Nucleus accumbens (tissue), 56 donors: ENCODE measurements at places on chromosomes 13 and 19.
A peak's percentile ranks its signal among the peaks of the same experiment; 100 is the strongest.

GRCh38 chr19:45125975-45126493 is 33.1 kb downstream of the PPP1R37 start:
- DNase-seq, result no peak

DNA sequence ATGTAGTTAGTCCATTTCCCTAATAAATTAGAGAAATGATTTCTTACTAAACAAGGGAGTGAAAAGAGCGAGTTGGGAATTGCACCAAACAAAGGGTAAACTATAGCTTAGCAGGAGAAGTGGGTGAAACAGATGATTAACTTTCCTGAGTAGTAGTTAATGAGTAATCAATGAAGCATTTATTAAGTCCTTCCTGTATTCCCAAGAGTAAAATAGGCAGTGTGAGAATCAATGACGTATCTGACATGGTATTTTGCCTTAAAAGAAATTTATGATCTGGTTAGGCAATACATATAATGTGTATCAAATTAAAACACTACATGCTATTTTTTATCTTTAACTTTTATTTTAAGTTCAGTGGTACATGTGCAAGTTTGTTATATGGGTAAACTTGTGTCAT is 142.8 kb downstream of the KLF5 start:
- no peak for DNase-seq

DNA sequence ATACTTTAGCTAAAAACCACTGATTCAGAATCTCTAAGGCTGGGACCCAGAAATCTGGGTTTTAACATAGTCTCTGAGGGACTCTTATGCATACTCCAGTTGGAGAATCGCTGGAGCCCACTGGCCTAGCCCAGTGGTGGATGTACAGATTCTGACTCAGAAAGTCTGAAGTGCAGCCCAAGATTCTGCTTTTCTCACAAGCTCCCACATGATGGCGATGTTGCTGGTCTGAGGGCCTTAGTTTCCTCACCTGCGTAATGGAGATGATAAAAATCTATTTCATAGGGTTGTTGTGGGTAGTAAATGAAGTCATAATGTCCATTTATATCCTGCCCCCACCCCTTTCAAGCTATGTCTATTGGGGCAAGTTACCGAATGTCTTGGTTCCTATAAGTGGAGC is 7.7 kb upstream of the CDADC1 start:
- no peak for DNase-seq

DNA sequence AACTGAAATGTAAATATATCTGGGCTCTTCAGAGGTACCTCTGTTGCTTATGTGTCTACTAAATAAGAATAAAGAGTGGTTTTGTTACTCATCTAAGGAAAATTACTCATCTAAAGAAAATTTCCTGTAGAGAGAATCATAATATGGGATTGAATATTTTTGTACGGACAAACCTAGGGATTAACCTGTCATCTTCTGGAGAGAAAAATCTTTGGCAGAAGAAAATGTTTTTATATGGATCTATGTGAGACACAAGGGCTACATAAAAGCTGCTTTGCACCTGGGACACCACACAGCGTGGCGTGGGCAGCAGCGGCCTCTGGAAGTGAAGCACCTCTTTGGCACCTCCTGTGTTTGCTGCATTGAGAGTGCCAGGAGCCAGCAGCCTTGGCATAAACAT is 242.9 kb upstream of the DACH1 start:
- no peak for DNase-seq

DNA sequence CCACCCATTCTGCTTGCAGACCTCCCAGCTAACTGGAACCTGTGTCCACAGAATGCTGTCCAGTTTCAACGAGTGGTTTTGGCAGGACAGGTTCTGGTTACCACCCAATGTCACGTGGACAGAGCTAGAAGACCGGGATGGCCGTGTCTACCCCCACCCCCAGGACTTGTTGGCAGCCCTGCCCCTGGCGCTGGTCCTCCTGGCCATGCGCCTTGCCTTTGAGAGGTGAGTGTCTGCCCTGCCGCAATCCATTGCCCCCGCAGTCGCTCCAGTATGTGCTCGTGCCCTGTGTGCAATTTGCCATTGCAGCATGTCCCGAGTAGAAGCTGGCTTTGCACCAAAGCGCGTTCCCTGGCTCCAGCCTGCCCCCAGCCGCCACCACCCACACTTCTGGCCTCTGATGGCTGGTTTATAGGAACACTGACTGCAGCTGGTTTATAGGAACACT is 41.9 kb downstream of the CERS4 start:
- peak; percentile 73 for DNase-seq

GRCh38 chr19:54433697-54434096 is 15.3 kb upstream of the LENG8 start:
- no peak for DNase-seq

DNA sequence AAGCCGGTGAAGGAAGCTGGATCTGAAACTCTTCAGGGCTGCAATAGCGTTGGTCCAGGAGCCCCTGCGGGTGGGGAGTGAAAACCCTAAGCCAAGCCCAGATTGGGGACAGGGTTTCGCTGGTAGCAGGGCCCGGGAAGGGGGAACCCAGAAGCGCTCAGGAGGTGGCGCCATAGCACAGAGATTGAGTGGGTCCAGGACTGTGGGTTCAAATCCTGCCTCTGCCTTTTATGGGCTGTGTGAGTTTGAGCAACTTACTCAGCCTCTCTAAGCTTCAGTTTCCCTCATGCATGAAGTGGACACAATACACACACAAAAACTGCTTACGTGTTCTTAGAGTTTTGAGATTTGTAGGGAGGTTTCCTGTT is 8.3 kb upstream of the SYCN start:
- no peak for DNase-seq

DNA sequence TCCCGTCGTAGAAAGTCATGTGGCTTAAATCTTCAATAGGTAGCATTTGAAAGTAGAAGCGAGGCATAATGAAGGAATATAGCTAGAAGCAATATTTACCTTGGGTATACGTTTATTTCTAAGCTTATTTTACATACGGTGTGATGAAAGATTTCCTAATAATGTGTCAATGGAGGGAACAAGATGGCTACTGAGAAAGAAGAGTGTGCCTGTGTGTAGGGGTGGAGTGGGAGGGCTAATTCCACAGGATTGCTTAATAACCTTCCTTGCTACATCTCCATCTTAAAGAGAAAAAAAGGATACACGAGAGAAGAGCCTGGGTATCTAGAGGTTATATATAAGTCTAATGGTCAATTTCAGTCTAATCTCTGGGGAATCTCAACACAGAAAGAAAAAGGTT is 2.0 kb downstream of the SPART start:
- no peak for DNase-seq

DNA sequence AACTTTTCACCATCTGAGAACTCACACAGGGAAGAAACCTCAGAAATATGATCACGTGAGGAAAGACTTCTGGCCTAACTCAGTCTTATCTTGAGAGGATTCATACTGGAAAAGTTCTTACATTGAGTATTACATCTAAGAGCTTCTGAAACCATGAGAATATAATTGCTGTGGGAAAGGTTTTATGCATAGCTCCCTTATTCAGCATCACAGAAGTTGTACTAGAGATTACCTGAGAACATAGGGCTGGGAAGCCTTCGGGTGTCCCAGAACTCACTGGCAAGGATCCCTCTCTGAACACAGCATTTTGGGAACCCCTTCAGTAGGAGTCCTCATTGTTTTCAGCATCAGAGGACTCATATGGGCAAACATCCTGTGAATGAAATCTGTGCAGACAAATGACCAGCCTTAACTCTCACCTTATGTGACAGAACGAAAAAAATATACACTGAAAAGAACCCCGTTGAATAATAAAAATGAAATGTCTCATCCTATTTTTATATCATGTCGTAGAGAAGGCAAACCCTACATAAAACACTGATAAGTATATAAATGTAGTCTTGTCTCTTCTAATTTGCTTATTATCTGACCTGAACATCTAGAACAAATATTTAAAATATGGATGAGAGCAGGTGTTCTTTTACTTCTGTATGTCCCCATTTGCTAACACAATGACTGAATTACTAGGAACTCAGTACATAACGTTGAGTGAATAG is 14.2 kb downstream of the ZNF274 start:
- no peak for DNase-seq

- DNase-seq, result no peak
These were observed 413.9 kb downstream of the KLF12 start for GRCh38 chr13:73720216-73720840.

DNA sequence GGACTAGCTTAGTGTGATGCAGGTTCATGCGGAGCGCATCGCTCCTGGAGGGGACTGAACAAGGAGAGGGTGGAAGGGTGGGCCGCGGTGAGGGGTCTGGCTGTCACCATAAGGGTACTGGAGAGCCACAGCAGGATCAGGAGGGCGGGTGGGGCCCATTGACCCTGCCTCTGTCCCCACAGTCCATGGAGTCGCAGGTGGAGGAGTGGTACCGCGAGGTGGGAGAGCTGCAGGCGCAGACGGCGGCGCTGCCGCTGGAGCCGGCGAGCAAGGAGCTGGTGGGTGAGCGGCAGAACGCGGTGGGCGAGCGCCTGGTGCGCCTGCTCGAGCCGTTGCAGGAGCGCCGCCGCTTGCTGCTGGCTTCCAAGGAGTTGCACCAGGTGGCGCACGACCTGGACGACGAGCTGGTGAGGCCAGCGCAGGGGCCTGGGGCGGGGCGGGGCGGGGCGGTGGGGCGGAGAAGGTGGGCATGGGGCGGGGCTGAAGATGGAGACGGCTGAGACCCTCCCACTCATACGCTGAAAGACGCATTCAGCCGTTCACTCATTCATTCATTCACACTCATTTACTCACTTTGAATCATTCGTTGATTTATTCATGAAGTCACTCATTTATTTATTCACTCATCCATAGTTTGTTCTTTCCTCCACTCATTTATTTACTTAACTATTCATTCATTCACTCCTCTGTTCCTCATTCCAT is 27.5 kb upstream of the SHKBP1 start:
- peak; percentile 69 for DNase-seq

- DNase-seq, result no peak
These were observed 71.2 kb downstream of the MYO16 start for GRCh38 chr13:108700422-108701170.

GRCh38 chr13:103618151-103618550 is 551.9 kb upstream of the SLC10A2 start:
- no peak for DNase-seq

DNA sequence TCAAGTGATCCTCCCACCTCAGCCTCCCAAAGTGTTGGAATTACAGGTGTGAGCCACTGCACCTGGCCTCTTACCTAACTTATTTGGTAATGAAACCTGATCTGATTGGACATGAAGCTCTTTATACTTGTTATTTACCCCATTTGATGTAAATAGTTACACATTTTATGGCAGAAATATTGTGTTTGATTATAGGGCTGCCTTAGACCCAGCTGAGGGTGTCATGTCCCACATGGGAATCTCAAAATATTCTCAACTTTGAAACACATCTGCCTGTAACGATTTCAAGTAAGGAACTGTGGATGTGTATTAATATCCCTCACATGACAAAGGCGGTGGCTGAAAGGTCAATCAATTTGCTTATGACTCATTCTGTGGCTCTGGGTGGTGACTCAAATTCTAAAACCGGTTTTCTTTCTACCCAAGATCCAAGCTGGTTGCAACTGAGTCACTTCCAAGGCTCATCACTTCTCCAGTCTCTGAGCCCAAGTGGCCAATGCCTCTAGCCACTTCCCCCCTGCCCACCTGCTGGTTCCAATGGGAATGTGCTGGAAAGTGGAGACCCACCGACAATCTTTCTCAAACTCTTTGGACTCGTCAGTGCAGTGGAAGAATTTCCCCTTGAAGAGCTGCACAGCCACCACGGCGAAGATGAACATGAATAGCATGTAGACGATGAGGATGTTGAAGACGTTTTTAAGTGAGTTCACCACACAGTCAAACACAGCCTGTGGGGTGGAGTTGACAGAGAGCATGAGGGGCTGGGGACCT is 110.9 kb downstream of the IER2 start:
- DNase-seq, result no peak

DNA sequence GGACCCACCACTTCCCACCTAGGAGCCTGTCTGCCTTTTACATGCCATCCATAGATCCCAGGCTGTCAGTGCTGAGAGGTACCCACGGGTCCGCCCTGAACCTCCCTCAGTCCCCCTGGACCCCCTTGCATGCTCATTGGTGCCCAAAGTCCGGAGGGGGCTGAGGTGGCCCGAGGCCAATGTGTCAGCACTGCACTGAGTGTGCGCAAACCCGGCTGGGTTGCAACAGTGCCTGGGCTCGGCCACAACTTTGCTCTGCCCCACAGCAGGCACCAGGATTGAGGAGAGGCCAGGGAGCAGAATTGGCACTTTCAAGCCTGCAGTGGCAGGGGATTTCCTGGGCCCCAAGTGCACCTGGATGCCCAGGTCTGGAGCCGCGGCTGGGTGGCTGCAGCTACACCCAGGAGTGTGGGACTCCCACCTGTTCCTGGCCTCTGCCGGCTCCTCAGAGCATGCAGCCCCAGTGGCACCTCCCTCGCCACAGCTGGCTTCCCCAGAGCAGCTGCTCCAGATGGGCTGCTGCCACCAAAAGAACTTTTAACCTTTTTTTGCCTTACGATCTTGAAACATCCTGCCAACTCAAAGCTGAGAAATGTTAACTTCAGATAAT is 837.0 kb downstream of the SLITRK6 start:
- DNase-seq, result no peak

DNA sequence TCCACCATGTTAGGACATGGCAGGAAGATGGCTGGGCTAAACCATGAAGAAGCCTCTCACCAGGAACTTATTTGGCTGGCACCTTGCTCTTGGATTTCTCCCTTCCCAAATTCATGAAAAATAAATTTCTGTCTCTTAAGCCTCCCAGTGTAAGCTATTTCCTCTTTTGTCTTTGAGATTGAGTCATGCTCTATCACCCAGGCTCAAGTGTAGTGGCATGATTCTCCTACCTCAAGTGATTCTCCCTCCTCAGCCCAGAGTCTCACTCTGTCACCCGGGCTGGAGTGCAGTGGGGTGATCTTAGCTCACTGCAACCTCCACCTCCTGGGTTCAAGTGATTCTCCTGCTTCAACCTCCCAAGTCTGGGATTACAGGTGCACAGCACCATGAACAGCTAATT is 12.6 kb downstream of the ZNF888 start:
- DNase-seq, result no peak

- peak; percentile 56 for DNase-seq
These were observed 27.7 kb downstream of the ZNF844 start for GRCh38 chr19:12092065-12092867.

DNA sequence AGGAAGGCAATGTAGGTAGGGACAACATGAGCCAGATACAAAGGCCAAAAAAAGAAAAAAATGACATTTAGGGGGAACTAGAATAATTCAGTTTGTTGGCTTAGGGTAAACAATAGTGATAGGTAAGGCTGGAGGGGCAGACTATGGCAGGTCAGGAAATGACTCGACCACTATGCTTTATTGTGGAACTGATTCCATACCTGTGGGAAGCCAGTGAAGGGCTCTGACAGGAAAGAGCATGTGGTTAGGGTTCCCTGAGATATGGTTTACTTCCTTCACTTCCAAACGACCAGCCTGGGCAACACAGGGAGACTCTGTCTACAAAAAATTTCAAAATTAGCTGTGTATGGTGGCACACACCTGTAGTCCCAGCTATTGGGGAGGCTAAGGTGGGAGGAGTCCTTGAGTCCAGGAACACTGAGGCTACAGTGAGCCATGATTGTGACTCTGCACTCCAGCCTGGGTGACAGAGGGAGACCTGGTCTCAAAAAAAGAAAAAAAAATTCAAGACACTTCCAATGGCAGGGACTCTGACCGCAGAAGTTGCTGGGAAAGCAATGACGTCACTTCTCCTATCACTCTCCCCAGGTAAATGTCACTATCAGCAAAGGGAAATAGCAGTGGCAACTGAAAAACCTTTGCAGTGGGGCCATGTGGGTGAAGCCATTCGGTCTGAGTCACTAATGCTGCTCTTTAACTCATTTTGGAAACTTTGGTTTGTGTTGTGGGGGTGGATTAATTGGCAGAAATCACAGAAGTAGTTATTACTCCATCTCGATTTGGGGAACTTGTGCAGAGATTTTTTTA is 192.8 kb upstream of the TSC22D1 start:
- DNase-seq, result no peak
